Bronchus fibroblast of lung (primary cell): ENCODE measurements at places on chromosomes 5 and 9. TPM values are rescaled to one million over a fixed set of nuclear protein-coding genes. Genes with fewer than 3 reads are reported as not detected.

The HSD17B3 gene
- total RNA-seq: 0.30 TPM in 1 of 2 replicates, not detected in the other

The CYSRT1 gene
- total RNA-seq: 0.74 and 1.2 TPM in 2 replicates

The CEL gene
- 0.17 and 0.30 TPM in 2 replicates for total RNA-seq

The ABLIM3 gene
- 63.9 and 64.7 TPM in 2 replicates for total RNA-seq

The ITK gene
- total RNA-seq: not detected in 2 replicates

The GMCL2 gene
- not detected in 2 replicates for total RNA-seq

The HNRNPAB gene
- 142 and 157 TPM in 2 replicates for total RNA-seq

The ANKRD20A1 gene
- total RNA-seq: not detected in 2 replicates

The CARD19 gene
- total RNA-seq: 128 and 129 TPM in 2 replicates

The SLC23A1 gene
- total RNA-seq: not detected in 2 replicates

The WNK2 gene
- total RNA-seq: under 0.01 TPM in 1 of 2 replicates, not detected in the other

The AIF1L gene
- under 0.01 and 0.30 TPM in 2 replicates for total RNA-seq

The TARS1 gene
- 178 and 194 TPM in 2 replicates for total RNA-seq

The FGF18 gene
- total RNA-seq: not detected in 2 replicates

The C5orf58 gene
- not detected in 2 replicates for total RNA-seq

The STKLD1 gene
- total RNA-seq: not detected in 2 replicates

The NUTM2G gene
- not detected in 2 replicates for total RNA-seq

The OR1J2 gene
- total RNA-seq: not detected in 2 replicates

The CMYA5 gene
- total RNA-seq: 0.30 and 0.34 TPM in 2 replicates

The FOXD4L6 gene
- total RNA-seq: under 0.01 TPM in 1 of 2 replicates, not detected in the other

The VCP gene
- 266 and 279 TPM in 2 replicates for total RNA-seq

The TIMD4 gene
- total RNA-seq: not detected in 2 replicates

The ARSI gene
- 11.8 and 13.4 TPM in 2 replicates for total RNA-seq

The SLC1A1 gene
- total RNA-seq: 0.45 and 0.84 TPM in 2 replicates

The IFNA7 gene
- not detected in 2 replicates for total RNA-seq

The DBH gene
- not detected in 2 replicates for total RNA-seq
